GM04503 (cell line): ENCODE measurements at places on chromosomes 4 and X.

- no peak for DNase-seq
Measured at GRCh38 chr4:138113819-138114400, 128.2 kb downstream of the SLC7A11 start.

DNA sequence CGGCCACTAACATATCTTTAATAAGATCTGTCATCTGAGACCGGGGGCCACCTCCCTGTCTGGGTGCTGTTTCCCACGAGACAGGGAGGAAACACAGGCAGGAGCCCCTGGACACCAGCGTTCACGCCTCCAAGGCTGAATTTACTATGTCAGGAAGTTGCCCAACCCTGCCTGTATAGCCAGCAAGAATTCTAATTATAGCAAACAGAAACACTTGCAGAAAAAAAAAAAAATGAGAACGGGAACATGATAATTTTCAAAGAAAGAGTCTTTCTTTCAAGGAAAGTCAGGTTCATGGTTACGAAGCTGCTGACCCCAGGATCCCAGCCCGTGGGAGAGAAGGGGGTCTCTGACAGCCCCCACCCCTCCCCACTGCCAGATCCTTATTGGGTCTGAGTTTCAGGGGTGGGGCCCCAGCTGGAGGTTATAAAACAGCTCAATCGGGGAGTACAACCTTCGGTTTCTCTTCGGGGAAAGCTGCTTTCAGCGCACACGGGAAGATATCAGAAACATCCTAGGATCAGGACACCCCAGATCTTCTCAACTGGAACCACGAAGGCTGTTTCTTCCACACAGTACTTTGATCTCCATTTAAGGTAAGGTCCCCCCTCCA is at the start of gene IL3RA:
Gene IL3RA (plus strand): TSS at position 455 of the 613 bp plus-strand sequence. CDS start 4,981 bp downstream, outside the sequence.
- DNase-seq, result no peak

- no peak for DNase-seq
Measured at GRCh38 chrX:21730026-21730425, 27.9 kb downstream of the SMPX start.

- no peak for DNase-seq
Measured at GRCh38 chrX:15977644-15978043, 123.0 kb upstream of the AP1S2 start.

- no peak for DNase-seq
Measured at GRCh38 chrX:19866626-19867410, 20.6 kb downstream of the SH3KBP1 start.

GRCh38 chrX:145609951-145610511 is 207.6 kb upstream of the SLITRK2 start:
- no peak for DNase-seq

- DNase-seq, result no peak
Measured at GRCh38 chrX:110786486-110786885, 9.1 kb downstream of the CHRDL1 start.
